ENCODE measurements at places on chromosomes 4 and X. TPM values are rescaled to one million over a fixed set of nuclear protein-coding genes. Genes with fewer than 3 reads are reported as not detected.
A peak's percentile ranks its signal among the peaks of the same experiment; 100 is the strongest.

- H3K27me3 ChIP-seq, result peaks cover 43% of the 10 kb centered on the region
- no peak overlapping the region for H3K27ac ChIP-seq
- DNase-seq, result peak; percentile 67
- peak overlapping the region; percentile 77 for H3K4me3 ChIP-seq
Measured at GRCh38 chr4:170025523-170026252, 507 bp downstream of the MFAP3L start.

Gene NXF2B
- 1.6 TPM for total RNA-seq

Gene SPANXC
- total RNA-seq, result not detected

DNA sequence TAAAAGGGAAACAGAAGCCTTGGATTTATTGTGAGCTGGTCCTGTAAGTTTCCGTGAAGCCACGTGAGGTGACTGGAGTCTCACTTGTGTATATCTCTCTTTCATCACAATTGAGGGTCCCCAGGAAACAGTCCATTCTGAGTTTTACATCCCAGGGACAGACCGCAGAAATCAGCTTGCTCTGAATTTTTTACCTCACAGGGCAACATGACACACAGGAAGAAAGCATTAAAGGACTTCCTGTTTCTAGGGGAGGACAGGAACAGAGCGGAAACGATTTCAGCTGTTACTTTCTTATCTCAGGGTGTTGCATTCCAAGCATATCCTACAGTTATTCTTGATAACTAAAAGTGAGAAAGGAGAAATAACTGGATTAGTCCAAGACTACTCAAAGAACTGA lies 553.5 kb downstream of the TRAM1L1 start:
- no peak overlapping the region for H3K4me3 ChIP-seq
- no peaks in the 10 kb centered on the region for H3K36me3 ChIP-seq
- no peaks in the 10 kb centered on the region for H3K4me1 ChIP-seq

GRCh38 chr4:75658876-75659275 lies 14.3 kb downstream of the G3BP2 start:
- no peaks in the 10 kb centered on the region for H3K4me1 ChIP-seq
- H3K36me3 ChIP-seq, result peaks cover 83% of the 10 kb centered on the region
- H3K27me3 ChIP-seq, result no peaks in the 10 kb centered on the region
- DNase-seq, result no peak
- H3K4me3 ChIP-seq, result no peak overlapping the region

Gene MGARP
- 1.7 TPM for total RNA-seq

Gene ARHGAP6
- total RNA-seq, result 1.1 TPM

GRCh38 chrX:141936080-141936479 lies 32.4 kb downstream of the MAGEC1 start:
- no peak overlapping the region for H3K4me3 ChIP-seq
- H3K27ac ChIP-seq, result no peak overlapping the region
- no peak for DNase-seq
- no peaks in the 10 kb centered on the region for H3K27me3 ChIP-seq
- no peaks in the 10 kb centered on the region for H3K36me3 ChIP-seq

DNA sequence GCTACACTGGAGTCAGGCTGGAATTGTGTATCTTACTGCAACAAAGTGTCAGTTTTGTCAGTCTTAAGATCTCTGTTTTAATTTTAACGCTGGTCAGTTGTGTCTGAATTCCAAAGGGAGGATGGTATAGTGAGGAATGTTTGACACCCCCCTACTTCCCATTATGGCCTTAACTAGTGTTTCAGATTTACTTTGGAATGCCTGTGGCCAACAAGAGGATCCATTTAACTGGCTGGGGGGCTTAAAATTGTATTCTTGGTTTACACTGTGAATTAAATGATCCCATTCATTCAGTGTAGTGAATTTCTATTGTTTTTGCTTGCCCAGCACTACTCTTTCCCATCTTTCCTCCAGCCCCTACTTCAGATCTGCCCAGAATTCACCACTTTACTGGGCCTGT lies 75.8 kb upstream of the IQCM start:
- DNase-seq, result no peak
- H3K36me3 ChIP-seq, result no peaks in the 10 kb centered on the region
- H3K27ac ChIP-seq, result no peak overlapping the region

DNA sequence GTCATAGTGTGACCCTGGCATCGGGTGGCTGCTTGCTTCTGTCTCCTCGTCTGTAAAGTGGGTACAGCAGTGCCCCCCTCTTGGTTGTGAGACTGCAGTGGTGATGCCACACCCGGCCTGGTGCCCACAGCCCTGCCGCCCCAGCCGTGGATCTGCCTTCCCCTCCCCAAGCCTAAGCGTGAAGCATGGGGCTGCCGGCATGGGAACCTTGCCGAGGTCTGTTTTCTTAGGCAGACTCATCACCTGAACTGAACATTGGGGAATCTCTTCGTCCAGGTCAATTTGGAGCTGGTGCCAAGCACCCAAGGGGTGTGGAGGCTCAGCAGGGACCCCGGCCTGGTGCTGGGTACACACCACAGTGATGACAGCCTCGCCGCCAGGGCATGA lies 108.4 kb downstream of the PSAPL1 start:
- peaks cover 32% of the 10 kb centered on the region for H3K27me3 ChIP-seq
- H3K4me1 ChIP-seq, result no peaks in the 10 kb centered on the region
- DNase-seq, result no peak
- no peaks in the 10 kb centered on the region for H3K36me3 ChIP-seq

DNA sequence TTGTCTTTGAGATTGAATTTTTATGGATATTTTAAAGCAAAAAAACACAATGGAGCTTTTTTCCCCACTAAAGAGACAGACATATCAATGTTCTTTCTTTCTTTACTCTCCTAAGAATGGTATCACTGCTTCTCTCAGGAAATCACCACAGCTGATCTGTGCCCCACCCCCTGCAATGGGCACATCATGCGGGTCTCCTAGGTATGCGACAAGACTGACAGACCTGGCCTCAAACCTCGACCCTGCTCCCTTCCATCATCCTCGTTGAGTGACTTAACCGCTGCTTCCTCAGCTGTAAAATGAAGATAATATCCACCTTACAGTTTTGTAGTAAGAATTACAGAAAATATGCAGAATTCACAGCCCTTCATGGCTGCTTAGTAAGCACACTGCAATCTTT lies 58.3 kb downstream of the LEF1 start:
- no peak overlapping the region for H3K4me3 ChIP-seq
- H3K27ac ChIP-seq, result no peak overlapping the region
- peaks cover 16% of the 10 kb centered on the region for H3K4me1 ChIP-seq
- peak; percentile 59 for DNase-seq
- H3K36me3 ChIP-seq, result no peaks in the 10 kb centered on the region

DNA sequence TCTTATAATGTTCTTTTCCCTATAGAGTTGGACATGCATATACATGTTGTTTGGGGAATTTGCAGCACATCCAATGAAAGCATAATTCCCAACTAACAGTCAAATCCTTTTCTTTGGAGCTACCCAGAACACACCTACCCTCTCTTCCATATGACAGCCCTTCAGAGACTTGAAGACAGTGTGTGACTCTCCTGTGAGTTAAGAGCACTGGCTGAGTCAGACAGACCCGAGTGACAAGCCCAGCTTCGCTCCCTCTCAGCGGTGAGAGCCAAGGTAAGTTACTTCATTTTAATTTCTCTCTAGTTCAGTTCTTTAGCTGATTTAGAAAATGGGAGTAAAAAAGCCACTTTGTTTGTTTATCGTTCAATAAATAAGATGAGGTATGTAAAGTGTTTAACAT lies 86.3 kb downstream of the RTL9 start:
- DNase-seq, result no peak
- H3K27ac ChIP-seq, result no peak overlapping the region
- no peaks in the 10 kb centered on the region for H3K36me3 ChIP-seq
- H3K27me3 ChIP-seq, result no peaks in the 10 kb centered on the region
- H3K4me1 ChIP-seq, result no peaks in the 10 kb centered on the region

- H3K27ac ChIP-seq, result peak overlapping the region; percentile 92
- H3K27me3 ChIP-seq, result no peaks in the 10 kb centered on the region
- peak; percentile 40 for DNase-seq
- H3K36me3 ChIP-seq, result no peaks in the 10 kb centered on the region
Measured at GRCh38 chrX:63503541-63503940, 152.4 kb upstream of the SPIN4 start.

DNA sequence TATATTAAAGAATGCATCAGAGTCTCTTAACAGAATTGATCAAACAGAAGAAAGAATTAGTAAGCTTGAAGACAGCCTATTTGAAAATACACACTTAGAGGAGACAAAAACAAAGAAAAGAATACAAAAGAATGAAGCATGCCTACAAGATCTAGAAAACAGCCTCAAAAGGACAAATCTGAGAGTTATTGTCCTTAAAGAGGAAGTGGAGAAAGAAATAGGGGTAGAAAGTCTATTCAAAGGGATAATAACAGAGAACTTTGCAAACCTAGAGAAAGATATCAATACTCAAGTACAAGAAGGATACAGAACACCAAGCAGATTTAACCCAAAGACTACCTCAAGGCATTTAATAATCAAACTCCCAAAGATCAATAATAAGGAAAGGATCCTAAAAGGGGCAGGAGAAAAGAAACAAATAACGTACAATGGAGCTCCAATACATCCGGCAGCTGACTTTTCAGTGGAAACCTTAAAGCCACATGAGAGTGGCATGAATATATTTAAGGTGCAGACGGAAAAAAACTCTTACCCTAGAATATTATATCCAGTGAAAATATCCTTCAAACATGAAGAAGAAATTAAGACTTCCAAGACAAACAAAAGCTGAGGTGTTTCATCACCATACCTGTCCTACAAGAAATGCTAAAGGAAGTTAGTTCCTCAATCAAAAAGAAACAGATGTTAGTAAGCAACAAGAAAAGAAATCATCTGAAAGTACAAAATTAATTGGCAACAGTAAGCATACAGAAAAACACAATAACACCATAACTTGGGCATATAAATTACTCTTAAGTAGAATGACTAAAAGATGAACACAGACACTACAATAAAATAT lies 36.1 kb downstream of the LRBA start:
- H3K4me1 ChIP-seq, result peaks cover 2% of the 10 kb centered on the region
- no peak for DNase-seq
- no peaks in the 10 kb centered on the region for H3K36me3 ChIP-seq
- H3K4me3 ChIP-seq, result no peak overlapping the region

Gene PTCHD1
- 0.95 TPM for total RNA-seq

- no peaks in the 10 kb centered on the region for H3K4me1 ChIP-seq
- H3K36me3 ChIP-seq, result no peaks in the 10 kb centered on the region
- H3K27ac ChIP-seq, result no peak overlapping the region
- no peaks in the 10 kb centered on the region for H3K27me3 ChIP-seq
Measured at GRCh38 chr4:127214931-127215330, 417.8 kb upstream of the INTU start.

- H3K27ac ChIP-seq, result no peak overlapping the region
- no peaks in the 10 kb centered on the region for H3K36me3 ChIP-seq
- no peak overlapping the region for H3K4me3 ChIP-seq
- peaks cover 7% of the 10 kb centered on the region for H3K4me1 ChIP-seq
- peak; percentile 54 for DNase-seq
Measured at GRCh38 chr4:180134091-180134866, 2108.9 kb upstream of the TENM3 start.

DNA sequence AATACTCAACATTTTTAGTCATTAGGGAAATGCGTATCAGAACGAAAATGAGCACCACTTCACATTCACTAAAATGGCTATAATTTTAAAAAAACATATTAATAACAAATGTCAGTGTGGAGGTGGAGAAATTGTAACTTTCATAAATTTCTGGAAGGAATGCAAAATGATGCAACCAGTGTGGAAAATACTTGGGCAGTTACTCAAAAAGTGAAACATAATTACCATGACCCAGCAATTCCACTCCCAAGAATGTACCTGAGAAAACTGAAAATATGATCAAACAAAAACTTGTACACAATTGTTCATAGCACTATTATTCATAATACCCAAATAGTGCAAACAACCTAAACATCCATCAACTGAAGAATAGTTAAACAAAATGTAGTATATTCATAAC lies 76.1 kb upstream of the FAM241A start:
- H3K27me3 ChIP-seq, result no peaks in the 10 kb centered on the region
- H3K4me3 ChIP-seq, result no peak overlapping the region
- H3K27ac ChIP-seq, result no peak overlapping the region
- H3K4me1 ChIP-seq, result no peaks in the 10 kb centered on the region
- DNase-seq, result no peak
- no peaks in the 10 kb centered on the region for H3K36me3 ChIP-seq

Data from endodermal cell (in vitro differentiated cells).